HT-29 (cell line): ENCODE measurements at places on chromosomes 4 and X. TPM values are rescaled to one million over a fixed set of nuclear protein-coding genes. Genes with fewer than 3 reads are reported as not detected.

SLC9B1 gene
- total RNA-seq, result not detected in 2 replicates

- no peak for DNase-seq
Observed at GRCh38 chrX:113828470-113828869, 755.4 kb upstream of the HTR2C start.

MID2 gene
- 0.58 and 1.2 TPM in 2 replicates for total RNA-seq

- DNase-seq, result no peak
Observed at GRCh38 chrX:39762266-39762841, 335.4 kb downstream of the BCOR start.

GRCh38 chr4:145626623-145626982 lies 7.4 kb downstream of the MMAA start:
- DNase-seq, result no peak

BST1 gene
- total RNA-seq, result not detected in 2 replicates

DNA sequence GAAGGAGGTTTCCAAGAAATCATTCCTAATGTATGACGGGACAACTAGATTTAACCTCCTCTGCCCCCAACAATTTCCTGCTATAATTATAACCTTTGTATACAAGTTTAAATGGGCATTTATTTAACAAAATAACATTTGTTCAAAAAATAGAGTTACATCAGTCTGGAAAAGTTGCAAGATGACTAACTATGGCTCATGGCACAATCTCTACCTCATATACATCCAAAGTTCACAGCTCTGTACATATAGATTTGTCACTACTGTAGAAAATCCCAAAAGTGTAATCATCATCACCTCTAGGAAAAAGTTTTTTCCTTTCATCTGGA lies 3.8 kb upstream of the RPS6KA3 start:
- DNase-seq, result no peak

GRCh38 chrX:39842281-39842973 lies 255.3 kb downstream of the BCOR start:
- DNase-seq, result no peak

DNA sequence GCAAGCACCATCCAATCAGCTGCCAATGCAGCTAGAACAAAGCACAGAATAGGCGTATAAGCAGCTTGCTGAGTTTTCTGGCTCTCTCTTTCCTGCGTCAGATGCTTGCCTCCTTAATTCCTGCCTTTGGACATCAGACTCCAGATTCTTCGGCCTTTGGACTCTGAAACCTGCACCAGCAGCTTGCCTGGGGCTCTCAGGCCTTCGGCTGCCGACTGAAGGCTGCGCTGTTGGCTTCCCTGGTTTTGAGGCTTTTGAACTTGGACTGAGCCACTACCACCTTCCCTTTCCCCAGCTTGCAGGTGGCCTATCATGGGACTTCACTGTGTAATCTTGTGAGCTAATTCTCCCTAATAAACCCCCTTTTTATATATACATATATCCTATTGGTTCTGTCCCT lies 6.1 kb downstream of the TMEM192 start:
- DNase-seq, result no peak

- DNase-seq, result no peak
Observed at GRCh38 chrX:109770780-109771179, 37.7 kb upstream of the ACSL4 start.

DNA sequence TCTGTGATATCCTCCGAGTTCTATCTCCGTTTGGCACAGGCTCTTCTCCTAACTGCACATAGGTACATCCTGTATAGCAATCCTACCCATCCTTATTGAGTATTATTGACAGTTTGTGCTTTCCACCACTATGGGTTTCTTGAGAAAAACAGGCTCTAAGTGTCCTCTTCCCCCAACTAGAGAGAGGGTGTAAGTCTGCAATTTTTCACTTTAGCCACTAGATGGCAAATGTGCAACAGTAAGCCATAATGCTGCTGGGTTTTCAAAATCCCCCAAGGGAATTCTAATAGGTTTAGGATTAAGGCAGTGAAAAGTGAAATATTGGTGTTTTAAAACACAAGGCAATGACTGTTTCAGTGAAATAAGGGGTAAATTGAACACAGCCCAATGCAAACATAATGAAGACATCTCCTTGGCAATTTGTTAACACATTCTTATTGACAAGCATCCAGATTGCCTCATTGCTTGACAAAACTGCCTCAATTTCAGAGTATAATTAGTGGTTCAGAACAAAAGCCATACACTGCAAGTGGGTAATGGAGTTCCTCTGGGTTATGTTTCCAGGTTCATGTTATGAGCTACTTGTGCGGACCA lies 239.0 kb upstream of the HTR2C start:
- peak; percentile 45 for DNase-seq

MFAP3L gene
- 0.03 and 0.18 TPM in 2 replicates for total RNA-seq

- no peak for DNase-seq
Observed at GRCh38 chr4:128347930-128348660, 60.5 kb upstream of the PGRMC2 start.

- DNase-seq, result no peak
Observed at GRCh38 chr4:153661215-153661822, 22.8 kb upstream of the TLR2 start.

NKX6-1 gene
- total RNA-seq, result not detected in 2 replicates

HERC6 gene
- 9.5 and 12.8 TPM in 2 replicates for total RNA-seq

DNA sequence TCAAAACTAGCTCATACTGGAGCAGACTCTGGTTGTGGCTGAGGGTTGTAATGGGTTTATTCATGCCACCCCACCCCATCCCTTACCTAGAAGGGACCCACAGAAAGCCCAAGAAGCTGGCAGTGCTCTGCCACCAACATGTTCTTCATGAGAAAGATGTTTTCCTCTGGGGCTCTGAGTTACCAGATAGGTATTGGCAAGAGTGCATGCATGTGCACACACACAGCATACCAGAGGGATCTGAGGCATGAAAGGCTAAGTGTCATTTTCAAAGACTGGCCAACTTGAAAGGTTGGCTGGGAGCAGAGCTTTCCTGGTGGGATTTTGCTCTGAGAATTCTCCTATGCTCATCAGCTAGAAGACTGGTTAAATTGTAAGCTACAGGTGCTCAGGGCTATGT lies 65.2 kb downstream of the PHOX2B start:
- DNase-seq, result no peak

GRCh38 chr4:56668267-56668666 lies 12.8 kb downstream of the HOPX start:
- peak; percentile 41 for DNase-seq

ARHGAP36 gene
- not detected in 2 replicates for total RNA-seq

CNGA2 gene
- not detected in 2 replicates for total RNA-seq

DNA sequence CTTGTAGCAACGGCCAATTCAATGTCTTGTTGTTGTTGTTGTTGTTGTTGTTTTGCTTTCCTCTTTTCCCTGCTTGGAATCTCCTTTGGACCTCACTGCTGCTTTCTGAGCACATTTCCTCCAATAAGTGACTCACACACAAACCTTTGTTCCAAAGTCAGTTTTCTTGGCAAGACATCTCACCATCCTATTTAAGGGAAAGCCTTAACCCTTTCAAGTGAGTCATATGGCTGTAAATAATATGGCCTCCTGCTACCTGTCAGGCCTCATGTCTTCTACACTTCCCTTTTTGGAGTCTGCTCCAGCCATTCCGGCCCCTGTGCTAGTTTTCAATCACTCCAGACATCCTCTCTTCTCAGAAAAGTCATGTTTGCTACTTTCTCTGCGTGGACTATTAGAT lies 79.5 kb upstream of the MAGEB10 start:
- no peak for DNase-seq

GRCh38 chrX:11244636-11245035 lies 48.6 kb upstream of the AMELX start:
- DNase-seq, result no peak

DNA sequence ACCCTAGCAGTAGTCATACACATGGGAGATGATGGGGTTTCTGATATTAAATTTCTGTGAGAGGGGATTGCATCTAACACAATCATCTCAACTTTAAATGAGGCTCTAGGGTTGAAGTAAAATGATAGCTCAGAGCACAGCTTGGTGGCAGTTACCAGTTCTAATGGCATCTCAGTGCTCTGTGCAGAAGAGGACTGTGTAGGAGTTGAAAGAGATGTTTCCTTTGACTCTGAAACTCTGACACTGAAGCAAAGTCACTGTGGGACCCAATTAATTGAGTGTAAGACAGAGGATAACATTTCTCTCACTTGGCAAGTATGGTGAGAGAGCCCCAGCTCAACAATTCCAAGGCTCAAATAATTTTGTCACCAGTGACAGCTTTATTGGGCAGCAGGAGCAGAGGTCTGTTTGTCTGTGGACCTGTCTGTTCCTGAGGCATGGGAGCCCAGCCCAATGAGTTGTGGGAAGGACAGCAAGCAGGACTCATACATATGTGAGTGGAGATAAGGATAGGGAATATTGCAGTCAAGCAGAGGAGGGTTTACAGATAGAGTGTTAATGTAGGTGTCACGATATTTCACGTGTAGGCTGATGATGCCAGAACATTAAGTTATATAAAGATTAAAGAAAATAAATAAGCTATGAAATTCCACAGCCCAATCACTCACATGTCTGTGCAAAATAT lies 76.7 kb upstream of the NAF1 start:
- no peak for DNase-seq

DNA sequence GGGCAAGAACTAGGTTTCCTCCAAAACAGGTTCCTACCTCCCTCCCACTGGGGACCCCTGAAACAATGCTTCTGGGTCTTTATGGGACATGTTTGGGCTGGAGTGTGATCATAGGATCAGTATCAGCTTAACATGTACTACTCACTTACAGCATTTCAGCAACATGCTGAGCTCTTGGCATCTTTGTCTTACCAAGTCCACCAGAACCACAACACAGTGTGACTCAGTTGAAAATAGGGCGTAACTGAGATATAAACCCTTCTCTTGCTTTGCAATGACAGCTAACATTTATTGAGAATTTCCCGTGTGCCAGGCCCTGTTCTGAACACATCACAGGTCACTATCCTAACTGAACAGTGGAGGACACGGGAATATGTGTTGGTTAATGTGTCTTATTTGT lies 218.5 kb upstream of the LNX1 start:
- DNase-seq, result no peak

- DNase-seq, result peak; percentile 90
Observed at GRCh38 chrX:43958529-43958928, 14.7 kb downstream of the NDP start.

DNA sequence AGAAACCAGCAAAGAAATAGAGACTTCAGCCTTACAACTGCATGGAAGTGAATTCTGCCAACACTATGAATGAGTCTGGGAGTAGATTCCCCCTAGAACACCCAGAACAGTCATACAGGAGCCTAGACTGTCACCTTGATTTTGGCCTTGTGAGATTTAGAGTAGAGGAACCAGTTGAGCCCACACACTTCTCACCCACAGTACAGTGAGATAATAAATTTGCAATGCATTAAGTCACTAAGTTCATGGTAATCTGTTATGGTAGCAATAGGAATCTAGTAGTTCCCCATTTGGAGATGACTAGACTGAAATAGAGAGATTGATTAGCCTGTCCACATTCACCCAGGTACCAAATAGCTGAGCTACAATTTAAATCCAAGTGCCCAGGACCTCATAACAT lies 59.0 kb downstream of the FAM13A start:
- DNase-seq, result no peak

DNA sequence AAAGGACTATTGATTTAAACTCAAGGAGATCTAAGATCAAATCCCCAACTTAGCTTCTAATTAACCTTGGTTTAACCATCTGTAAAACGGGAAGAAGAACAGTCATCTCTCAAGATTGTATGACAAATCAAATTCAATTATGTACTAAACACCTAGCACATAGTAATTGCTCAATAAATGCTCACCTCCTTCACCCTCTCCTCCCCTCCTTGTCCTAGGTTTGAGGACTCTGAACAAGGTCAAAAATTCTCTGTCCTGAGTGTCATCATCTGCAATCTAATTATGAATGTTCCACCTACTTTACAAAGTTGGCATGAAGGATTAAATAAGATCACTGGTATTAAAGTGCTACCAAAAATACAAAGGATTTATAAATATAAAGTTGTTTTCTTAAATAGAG lies 320.1 kb upstream of the PPARGC1A start:
- DNase-seq, result no peak

- peak; percentile 14 for DNase-seq
Observed at GRCh38 chr4:142656178-142656577, 189.9 kb downstream of the INPP4B start.

GRCh38 chrX:25941087-25941486 lies 197.1 kb upstream of the MAGEB18 start:
- DNase-seq, result no peak

GRCh38 chrX:19130628-19131027 lies 8.4 kb upstream of the ADGRG2 start:
- no peak for DNase-seq

DNA sequence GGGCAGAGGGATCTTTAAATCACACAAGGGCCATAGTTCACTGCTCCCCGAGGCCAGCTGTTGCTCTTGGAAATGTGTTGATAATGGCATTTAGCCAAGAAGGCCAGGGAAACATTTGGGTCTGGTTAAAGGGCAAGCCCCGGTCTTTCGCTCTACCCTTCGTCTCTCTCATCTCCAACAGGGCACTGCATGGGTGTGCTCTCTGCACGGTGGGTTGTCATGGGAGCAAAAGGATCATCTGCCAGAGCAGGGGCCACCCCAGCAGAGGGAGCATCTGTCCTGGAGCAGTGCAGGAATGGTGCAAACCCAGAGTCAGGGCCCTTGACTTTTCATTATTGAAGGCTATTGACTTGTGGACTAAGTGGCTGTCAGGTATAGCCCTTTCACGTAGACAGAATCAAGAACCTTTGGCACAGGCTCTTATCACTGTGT lies 22.7 kb upstream of the PGRMC2 start:
- peak; percentile 50 for DNase-seq

GRCh38 chrX:72367516-72367915 lies 61.8 kb upstream of the CITED1 start:
- no peak for DNase-seq

DNA sequence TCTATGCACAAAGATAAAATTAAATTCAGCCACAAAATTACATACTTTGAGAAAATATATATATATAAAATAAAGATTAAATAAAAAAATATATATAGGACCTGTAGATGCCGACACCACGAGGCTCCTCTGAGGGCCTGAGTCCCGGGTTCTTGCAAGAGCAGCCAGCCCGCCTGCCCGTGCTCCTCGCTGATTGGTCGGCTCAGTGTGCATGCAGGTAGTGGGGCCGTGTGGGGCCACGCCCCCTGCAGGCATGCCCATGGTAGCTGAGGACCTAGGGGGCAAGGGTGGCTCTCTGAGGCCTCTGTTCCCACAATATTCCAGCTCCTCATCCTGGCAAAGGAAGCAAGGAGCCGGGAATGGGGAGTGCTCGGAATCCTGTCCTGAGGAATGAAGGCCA lies 80.5 kb upstream of the AMELX start:
- no peak for DNase-seq

DNA sequence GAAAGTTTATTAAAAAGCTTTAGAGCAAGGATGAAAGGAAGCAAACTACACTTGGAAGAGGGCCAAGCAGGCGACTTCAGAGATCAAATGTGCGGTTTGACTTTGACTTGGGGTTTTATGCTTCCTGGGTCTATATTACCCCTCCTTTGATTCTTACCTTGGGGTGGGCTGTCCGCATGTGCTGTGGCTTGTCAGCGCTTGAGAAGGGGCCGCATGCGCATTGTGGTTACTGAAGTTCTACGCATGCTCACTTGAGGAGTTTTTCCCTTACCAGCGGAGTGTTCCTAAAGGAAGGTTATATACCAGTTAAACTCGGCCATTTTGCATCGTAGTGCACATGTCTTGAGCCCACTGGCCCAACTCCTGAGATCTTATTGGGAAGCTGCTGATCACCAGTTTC lies 9.9 kb downstream of the ZNF157 start:
- no peak for DNase-seq

- DNase-seq, result no peak
Observed at GRCh38 chrX:116694046-116694445, 231.3 kb upstream of the CT83 start.
